ENCODE measurements at places on chromosomes 7 and 10. TPM values are rescaled to one million over a fixed set of nuclear protein-coding genes. Genes with fewer than 3 reads are reported as not detected.

UBE2D1 gene
- total RNA-seq, result 18.5 TPM

EBLN1 gene
- total RNA-seq, result 0.26 TPM

AP1S1 gene
- total RNA-seq, result 412 TPM

JAZF1 gene
- 5.6 TPM for total RNA-seq

AGR3 gene
- total RNA-seq, result not detected

UNCX gene
- total RNA-seq, result not detected

RPS24 gene
- 1,654 TPM for total RNA-seq

CCM2 gene
- total RNA-seq, result 126 TPM

- DNase-seq, result peak; percentile 39
Measured at GRCh38 chr7:33054261-33054964, 8.2 kb downstream of the NT5C3A start.

- peak; percentile 88 for DNase-seq
Measured at GRCh38 chr7:134618756-134619530, 27.7 kb upstream of the BPGM start.

- no peak for DNase-seq
Measured at GRCh38 chr10:71957546-71958275, 6.5 kb upstream of the CHST3 start.

- no peak for DNase-seq
Measured at GRCh38 chr10:99235658-99236626, at the start of gene HPSE2. Gene HPSE2, minus strand, starts transcription at chr10:99235852.

- peak; percentile 35 for DNase-seq
Measured at GRCh38 chr7:90833443-90833842, 237.3 kb downstream of the CDK14 start.

DNA sequence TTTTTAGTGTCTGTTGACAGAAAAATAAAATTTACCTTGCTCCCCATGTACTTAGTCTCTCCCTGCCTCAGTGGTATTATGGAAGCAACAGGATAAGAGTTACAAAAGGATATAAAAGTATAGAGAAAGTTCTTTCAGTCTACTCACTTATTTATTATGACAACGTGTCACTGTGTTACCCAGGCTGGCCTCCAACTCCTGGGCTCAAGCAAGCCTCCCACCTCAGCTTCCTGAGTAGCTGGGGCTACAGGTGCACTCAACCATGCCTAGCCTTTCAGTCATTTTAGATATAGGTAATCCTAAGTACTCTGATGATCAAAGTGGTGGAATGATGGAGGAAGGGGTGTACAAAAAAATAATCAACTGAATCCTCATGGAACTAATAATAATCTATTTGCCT lies 215.2 kb upstream of the MKLN1 start:
- DNase-seq, result no peak

- peak; percentile 8 for DNase-seq
Measured at GRCh38 chr10:86730227-86730626, 26.2 kb upstream of the BMPR1A start.

DNA sequence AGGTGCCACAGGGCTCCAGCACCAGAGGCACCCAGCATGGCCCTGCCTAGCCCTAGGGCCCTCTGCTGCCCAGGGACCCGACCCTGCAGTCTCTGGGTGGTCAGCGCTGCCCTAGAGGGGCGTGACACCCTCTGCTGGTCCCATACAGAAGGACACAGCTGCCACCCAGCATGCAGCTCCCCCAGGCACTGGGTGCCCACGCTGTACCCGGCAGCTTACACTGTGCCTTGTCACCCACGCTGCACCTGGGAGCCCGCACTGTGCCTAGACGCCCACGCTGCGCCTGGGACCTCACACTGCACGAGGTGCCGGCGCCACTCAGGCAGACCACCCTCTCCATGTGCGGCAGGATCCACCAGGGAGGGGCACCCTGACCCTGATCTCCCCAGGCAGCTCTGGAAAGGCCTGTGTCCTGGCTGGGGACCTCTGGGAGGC lies 55.2 kb downstream of the PWWP2B start:
- DNase-seq, result no peak

- DNase-seq, result peak; percentile 74
Measured at GRCh38 chr7:138204285-138204981, 128.2 kb downstream of the AKR1D1 start.

GRCh38 chr7:31134246-31135188 lies 82.4 kb downstream of the ADCYAP1R1 start:
- DNase-seq, result peak; percentile 66

DNA sequence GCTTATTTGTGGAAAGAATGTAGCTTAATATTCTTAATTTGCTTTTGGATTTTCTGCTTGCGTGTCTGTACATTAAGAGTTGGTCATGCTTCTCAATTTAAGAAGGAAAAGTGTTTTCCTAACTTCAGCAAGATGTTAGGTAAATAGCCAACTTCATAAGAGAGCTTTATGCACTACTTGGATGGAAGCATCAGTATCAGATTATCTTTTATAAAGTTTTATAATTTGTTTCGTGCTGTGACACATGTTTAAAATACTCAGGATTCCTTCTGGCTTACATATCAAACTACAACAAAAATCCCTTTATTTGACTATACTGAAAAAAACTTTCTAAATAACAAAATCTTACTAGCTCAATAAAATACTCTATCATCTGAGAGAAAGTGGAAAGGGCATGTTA lies 34.8 kb upstream of the AGR2 start:
- DNase-seq, result no peak

- peak; percentile 71 for DNase-seq
Measured at GRCh38 chr10:58641708-58642107, 129.0 kb downstream of the BICC1 start.

- no peak for DNase-seq
Measured at GRCh38 chr7:5578495-5578894, 154.9 kb upstream of the TNRC18 start.

GRCh38 chr7:127897704-127898454 lies 133.4 kb downstream of the LRRC4 start:
- no peak for DNase-seq

GRCh38 chr7:17937506-17938120 lies 2.7 kb downstream of the SNX13 start:
- no peak for DNase-seq

DNA sequence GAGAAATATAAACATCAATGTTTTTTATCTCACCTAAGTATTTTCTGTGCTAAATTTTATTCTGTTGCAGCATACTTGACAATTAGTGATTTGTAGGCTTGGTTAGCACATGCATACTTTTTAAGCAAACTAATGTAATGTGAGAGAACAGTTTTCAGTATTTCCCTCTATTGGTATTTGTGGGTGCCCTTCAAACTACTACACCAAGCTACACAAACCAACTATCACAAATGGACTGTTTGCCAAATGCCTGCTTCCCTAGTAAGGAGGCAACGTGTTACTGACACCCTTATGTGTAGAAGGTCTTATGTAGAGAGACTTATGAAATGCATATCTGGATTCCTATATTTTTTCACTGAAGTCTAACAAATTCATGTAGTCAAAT lies 98.4 kb upstream of the FZD1 start:
- peak; percentile 46 for DNase-seq

DNA sequence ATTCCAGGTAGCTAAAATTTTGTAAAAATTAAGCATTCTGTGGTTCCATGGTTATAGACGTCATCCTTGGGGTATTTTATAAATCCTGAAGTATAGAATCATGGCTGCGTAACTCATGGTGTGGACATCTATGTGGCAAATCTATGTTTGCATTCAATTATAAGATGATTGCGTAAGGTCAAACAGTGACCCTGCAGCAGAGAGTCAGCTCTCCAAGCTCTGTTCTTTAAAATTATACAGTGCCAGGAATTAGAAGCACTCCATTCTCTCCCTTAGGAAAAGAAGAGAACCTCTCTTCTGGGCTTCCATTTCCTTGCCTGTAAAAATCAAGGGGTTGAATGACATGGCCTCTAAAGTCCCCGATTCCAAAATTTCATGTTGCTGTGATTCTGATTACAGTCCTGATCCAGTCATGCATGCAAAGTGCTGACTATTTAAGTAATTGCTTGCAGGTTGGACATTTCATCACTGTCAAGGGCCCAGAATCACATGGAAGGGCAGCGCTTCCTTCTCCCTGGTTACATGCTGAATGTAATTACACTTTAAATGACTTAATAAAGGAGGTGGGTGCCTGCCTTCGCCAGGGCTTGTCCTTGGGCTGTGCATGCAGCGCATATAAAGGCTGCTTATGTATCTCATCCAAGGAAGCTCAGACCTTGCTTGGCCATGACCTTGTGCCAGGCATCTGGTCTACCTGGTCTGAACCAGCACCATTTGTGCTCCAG lies 550.7 kb downstream of the TYW1 start:
- no peak for DNase-seq

- no peak for DNase-seq
Measured at GRCh38 chr10:63910806-63911205, 389.6 kb downstream of the REEP3 start.

DNA sequence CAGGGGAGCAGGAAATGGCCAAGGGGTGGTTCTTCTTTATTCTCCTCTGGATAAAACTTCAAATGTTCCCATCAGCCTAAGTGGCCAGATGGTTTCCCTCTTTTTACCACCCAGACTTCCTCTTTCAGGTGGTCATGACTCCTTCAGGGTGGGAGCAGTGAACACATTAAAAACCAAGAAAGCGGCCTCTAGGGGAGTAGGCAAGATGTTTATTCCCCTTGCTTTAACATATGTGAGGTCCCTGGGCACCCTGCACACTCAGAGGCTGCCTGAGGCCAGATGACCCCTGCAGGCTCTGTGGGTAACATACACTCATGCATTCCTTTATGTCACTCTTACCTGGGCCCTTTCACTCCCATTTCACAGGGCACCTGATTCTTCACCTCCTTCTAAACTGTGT lies 357.4 kb downstream of the ABCA13 start:
- DNase-seq, result no peak

GRCh38 chr10:69629897-69630650 lies at the start of gene FAM241B:
Gene FAM241B, plus strand, starts transcription at chr10:69630247. Its CDS starts 1,497 bp downstream, at chr10:69631744.
- DNase-seq, result peak; percentile 4
